ENCODE measurements at places on chromosomes 13 and 19. TPM values are rescaled to one million over a fixed set of nuclear protein-coding genes. Genes with fewer than 3 reads are reported as not detected.

Gene ZNF93
- total RNA-seq: 9.0 TPM

Gene CGB2
- total RNA-seq: not detected

Gene HCN2
- 0.20 TPM for total RNA-seq

Gene ABCA7
- total RNA-seq: 17.6 TPM

Gene IFNL1
- total RNA-seq: not detected

Gene JAK3
- total RNA-seq: 0.68 TPM

Gene GJA3
- 0.11 TPM for total RNA-seq

Gene ATF5
- 15.9 TPM for total RNA-seq

Gene SPATA13
- total RNA-seq: 2.2 TPM

Gene APOC4
- not detected for total RNA-seq

Gene DACH1
- not detected for total RNA-seq

Gene KLHL1
- not detected for total RNA-seq

Gene SCN1B
- total RNA-seq: 0.21 TPM

Gene C1QTNF9
- total RNA-seq: not detected

Gene PDX1
- total RNA-seq: not detected

Gene CYP2F1
- total RNA-seq: not detected

Gene IL27RA
- 7.8 TPM for total RNA-seq

Gene ZBTB32
- total RNA-seq: not detected

DNA sequence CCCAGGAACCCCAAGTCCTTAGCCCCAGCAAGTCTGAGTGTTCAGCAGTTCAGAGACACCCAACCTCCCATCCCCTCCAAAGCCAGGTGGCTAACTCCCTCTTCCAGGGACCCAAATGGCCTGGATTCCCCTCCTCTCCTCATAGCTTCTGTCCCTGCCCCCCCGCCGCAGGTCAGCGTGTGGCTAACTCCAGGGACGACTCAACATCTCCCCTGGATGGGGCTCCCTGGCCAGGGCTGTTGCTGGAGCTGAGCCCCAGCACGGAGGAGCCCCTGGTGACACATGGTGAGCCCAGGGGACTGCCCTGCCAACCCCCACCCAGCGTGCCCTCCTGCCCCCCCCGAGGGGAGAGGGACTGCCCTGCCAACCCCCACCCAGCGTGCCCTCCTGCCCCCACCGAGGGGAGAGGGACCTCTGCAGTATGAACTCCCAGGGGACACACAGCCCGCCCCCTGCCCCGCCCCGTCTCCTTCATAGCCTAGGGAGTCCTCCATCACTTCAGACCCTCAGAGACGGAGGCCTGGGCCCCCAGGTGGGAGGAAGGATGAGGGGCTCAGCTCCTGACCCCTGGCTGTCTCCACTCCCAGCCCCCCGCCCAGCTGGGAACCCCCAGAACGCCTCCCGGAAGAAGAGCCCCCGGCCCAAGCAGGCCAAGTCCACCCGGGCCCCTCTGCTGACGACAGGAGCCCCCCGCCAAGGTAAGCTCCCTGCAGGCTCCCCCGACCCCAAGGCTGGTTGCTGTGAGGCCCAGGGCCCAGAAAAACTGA lies 1.7 kb downstream of the SSC5D start:
- DNase-seq: no peak

DNA sequence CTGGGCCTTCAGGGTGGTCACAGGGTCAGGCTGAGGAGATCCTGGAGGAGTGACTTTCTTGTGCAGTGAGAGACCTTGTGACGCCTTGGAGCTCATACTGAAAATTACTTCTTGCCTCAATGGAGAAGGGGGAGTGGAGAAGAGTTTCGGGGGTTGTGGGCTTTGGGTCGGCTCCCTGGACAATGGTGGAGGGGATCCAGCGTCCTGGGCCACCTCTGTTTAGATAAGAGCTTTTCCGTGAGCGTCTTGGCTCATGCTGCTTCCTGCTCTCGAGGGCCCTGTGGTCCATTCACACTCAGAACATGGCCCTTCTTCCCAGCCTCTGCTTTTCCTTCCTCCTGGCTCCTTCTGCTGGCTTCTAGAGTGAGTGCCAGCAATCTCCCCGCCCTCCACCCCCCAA lies 81.9 kb downstream of the FLT1 start:
- DNase-seq: no peak

GRCh38 chr19:22137791-22138190 lies 59.0 kb downstream of the ZNF676 start:
- no peak for DNase-seq

DNA sequence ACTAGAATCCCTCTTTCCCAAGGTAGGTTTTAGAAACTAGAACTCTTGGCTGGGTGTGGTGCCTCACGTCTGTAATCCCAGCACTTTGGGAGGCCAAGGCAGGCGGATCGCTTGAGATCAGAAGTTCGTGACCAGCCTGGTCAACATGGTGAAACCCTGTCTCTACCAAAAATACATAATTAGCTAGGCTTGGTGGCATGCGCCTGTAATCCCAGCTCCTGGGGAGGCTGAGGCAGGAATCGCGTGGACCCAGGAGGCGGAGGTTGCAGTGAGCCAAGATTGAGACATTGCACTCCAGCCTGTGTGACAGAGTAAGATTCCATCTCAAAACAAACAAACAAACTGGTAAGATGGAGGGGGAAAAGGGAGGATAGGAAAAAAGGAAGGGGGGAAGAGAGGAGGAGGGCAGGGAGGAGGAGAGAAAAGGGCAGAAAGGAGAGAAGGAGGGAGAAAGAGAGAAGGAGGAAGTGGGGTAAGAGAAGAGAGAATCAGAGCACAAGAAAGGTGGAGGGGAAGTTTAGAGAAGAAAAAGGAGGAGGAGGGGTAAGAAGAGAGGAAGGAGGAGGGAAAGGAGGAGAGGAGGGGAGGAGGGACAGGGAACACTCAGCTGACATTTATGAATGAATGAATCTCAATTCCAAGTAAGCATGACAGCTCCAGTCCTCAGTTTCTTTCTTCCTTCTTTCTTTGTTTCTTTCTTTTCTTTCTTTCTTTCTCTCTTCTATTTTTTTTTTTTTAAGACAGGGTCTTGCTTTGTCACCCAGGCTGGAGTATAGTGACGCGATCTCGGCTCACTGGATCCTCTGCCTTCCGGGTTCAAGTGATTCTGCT lies 2.6 kb upstream of the SLC27A1 start:
- no peak for DNase-seq

DNA sequence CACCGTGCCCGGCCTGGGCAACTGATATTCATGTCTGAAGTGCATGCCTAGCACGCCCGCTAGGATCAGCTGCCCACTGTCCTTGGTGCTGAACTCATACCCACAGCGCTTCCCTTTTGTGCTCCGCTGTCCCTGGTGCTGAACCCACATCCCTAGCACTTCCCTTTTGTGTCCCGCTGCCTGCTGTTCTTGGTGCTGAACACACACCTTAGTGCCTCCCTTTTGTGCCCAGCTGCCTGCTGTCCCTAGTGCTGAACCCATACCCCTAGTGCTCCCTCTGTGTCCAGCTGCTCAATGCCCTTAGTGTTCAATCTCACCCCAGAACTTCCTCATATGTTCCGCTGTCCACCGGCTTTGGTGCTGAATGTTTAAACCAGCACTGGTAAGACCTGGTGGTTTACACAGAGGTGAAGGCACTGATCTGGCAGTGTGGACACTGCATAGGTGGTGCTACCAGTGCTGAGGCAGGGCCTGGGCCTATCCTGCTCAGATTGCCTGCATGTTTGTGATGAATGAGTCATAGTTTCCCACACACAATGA lies 26.3 kb upstream of the SIGLEC11 start:
- DNase-seq: peak; percentile 86

DNA sequence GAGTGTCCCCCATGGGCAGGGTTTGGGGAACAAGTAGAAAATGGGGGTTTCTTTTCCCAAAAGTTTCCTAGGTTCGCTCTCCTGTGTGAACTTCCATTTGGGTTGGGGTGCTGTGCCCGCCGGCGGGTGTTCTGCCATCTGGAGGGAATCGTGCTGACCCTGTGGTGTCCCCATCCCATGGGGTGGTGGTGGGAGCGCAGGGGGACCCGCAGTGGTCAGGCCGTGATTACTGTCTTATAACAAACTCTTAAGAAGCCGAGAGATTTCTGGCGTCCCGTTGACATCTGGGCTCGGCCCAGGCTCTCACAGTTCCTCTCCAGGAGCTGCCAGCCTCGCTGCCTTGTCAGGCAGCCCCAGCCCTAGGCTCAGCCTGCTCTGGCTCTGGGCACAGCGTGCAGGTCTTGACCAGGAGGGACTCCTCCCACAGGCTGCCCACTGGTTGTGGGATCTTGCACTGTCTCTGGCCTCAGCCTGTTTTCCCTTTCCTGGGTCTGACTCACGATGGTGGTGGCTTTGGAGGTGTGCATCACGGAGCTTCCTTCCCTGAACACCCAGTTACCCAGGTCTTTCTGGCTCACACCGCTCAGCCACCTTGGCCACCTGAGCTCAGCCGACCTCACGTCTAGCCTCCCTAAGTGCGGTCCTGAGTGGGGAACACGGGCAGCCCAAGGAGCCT lies 34.5 kb downstream of the PLEKHJ1 start:
- peak; percentile 31 for DNase-seq

- DNase-seq: no peak
Observed at GRCh38 chr19:28475525-28475924, 737.4 kb downstream of the UQCRFS1 start.

DNA sequence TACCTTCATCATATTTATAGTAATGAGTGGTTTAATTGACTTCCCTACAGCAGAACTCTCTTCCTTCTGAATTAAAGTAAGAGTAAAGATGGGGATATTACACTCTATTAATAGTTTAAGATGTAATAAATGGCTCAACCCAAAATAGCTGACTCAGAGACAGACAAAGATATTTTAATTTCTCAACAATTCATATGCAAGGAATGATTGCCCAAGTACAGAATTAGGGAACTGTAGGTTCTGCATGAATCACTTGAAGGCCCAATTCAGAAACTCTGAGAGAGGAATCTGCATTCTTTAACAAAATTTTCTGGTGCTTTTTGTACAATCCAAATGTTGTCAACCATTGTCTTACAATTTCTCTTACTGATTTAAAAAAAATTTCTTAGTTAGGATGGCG lies 42.9 kb upstream of the PCDH9 start:
- DNase-seq: no peak

DNA sequence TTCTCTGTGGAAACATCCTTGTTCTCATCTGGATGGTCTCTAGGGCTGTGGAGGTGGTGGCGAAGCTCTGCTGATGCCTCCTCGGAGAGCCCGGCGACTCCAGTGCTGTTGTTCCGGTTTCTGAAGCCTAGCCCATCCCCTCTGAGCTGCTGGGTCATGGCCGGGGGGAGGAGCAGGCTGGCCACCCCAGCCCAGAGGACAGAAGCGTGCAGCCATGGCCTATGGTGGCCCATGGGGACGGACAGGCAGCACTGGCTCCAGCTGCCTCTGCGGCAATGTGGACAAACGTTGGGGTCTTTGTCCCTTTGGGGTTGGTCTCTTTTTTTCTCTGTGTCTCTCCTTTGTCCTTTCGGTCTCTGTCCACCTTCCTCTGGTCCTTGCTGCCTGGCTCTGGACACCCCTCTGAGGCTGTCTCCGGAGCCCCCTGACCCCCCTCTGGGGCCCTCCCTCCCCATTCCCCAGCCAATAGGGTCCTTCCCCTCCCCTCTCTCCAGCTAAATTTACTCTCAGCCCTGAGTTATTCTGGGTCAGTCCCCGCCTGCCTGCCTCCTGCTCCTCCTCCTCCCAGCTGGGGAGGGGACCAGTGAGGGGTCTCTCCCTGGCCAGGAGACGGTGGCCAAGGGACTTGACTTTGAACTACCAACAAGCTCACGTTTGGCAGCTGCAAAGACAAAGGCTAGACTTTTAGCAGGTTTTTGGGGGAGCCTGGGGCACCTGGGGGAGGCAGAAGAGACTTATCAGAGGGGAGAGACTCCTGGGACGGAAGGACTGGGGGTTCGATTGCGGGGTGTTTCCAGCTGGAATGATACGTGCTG lies at the start of gene HRC:
Gene HRC (minus strand): TSS at position 392 of the 815 bp plus-strand sequence. CDS start 159 bp downstream, at position 233.
- no peak for DNase-seq

GRCh38 chr13:77507931-77508776 lies 27.4 kb upstream of the SCEL start:
- peak; percentile 95 for DNase-seq

- no peak for DNase-seq
Observed at GRCh38 chr13:87671753-87672605, 808 bp downstream of the SLITRK5 start.

- DNase-seq: no peak
Observed at GRCh38 chr13:73778242-73778864, 355.9 kb downstream of the KLF12 start.

GRCh38 chr13:92265408-92265807 lies 867.0 kb downstream of the GPC5 start:
- no peak for DNase-seq

DNA sequence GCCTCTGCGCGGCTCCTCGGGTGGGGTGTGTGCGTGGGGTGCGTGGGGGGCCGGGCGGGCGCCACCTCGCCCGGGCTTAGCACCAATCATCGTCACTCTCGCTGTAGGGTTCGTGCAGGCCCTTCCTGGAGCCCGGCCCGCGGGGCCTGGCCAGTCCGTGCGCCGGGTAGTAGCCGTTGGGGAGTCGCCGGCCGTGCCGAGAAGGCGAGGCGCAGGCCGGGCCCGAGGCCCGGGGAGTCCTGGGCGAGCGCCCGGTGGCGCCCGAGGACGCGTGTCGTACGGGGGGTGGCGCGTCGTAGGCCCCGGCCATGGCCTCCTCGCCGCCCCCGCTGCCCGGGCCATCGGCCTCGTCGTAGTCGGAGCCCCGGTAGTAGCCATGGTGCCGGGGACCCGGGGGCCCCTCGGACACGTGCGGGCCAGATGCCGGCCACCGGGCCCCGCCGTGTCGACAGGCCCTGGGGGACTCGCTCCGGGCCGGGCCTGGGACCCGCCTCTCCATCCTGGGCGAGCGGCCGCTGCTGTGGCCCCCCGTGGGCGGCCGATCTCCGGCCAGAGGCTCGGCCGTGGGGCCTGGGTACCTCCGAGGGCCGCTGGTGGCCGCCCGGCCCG lies 57.1 kb downstream of the IER2 start:
- no peak for DNase-seq

GRCh38 chr13:28406733-28407266 lies 88.1 kb downstream of the FLT1 start:
- no peak for DNase-seq

DNA sequence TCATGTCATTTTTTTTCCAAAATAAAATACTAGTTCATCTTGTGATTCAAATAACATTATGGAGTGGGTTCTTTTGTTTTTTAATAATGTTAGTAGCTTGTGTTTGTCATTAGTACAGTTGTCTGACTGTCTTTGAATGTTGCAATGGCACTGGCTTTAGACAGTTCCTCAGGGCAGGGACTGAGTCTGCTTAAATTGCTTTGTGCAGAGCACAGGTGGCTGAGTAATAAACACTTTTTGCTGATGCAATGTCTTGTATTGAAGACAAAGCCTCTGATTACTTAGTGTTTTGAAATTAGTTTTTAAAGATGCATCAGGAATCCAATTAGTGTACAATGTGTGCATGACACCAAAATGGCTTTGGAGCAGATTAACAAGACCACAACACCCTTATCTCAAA lies 88.7 kb upstream of the PCDH9 start:
- DNase-seq: no peak

GRCh38 chr19:40599331-40599901 lies 1.8 kb upstream of the LTBP4 start:
- peak; percentile 17 for DNase-seq

GRCh38 chr19:10961073-10961860 lies 437 bp downstream of the SMARCA4 start:
- DNase-seq: no peak

DNA sequence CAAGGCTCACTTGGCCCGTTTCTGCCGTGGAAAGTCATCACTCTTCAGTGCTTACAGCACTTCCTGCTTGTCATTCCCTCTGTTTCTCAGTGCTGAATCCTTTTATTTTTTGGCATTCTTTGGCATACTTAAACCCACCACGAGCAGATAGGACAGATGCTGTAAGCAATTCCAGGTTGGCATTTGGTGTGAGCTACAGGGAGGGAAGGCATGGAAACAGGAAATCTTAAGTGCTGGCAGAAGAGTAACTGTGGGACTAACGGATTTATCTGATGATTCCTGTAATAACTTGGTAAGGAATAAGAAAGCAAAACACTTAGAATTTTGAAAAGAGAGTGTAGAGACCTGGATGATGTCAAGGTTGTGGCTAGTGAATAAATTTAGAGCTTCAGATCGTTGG lies 273.4 kb downstream of the GPC6 start:
- no peak for DNase-seq

Measured in foreskin keratinocyte (primary cell).